ENCODE measurements at places on chromosomes 5 and 9. TPM values are rescaled to one million over a fixed set of nuclear protein-coding genes. Genes with fewer than 3 reads are reported as not detected.

Gene ADGRV1
- 0.74 TPM for total RNA-seq

Gene IFNB1
- not detected for total RNA-seq

Gene MRPS2
- 27.2 TPM for total RNA-seq

DNA sequence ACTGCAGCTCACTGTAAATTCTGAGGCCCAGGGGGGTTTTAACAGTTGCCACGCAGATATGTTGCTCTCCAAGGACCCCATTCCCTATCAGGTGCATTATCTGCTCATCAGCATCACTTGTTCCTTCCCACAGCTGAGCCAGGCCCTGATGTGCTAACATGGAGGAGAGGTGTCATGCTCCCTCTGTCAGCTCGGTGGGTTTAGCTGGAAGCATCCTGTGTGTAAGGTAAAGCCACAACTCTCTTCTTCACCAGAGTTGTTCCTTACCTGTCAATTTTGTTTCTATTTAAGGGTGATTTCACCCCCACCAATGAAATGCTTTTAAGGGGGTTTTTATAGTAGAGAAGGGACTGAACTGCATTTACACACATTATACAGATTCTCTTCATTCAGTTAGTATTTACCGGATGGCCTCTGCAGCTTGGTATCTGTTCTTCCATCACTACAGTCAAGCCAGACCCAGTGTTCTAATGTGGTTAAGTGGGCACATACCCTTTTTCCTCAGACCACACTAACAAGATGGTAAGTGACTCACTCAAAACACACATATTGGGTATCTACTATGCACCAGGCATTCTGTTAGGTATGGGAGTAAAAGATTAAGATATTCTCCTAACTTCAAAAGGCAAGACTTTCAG is 205.4 kb downstream of the DCP2 start:
- no peak overlapping the region for H3K27ac ChIP-seq
- no peaks in the 10 kb centered on the region for H3K36me3 ChIP-seq
- no peak for DNase-seq
- peaks cover 13% of the 10 kb centered on the region for H3K4me1 ChIP-seq

DNA sequence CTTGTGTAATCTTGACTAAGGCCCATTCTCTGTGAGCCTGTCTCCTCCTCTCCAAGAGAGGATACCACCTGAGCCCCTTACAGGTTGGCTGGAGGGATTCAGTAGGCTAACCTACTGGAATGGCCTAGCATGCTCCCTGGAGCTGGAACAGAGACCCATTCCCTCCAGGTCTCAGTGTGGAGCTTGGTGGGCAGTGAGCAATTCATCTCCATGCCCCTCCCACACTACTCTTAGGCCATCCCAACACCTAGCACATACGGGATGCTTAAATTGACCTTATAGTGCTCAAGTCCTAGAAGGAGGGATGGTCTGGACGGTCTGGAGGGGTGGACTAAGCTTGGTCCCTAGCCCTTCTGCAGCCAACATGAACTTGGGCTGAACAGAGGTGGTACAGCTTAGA is 75.6 kb downstream of the CRB2 start:
- H3K27ac ChIP-seq = no peak overlapping the region
- H3K4me1 ChIP-seq = no peaks in the 10 kb centered on the region
- H3K36me3 ChIP-seq = no peaks in the 10 kb centered on the region
- no peak overlapping the region for H3K4me3 ChIP-seq

Gene HTR4
- 0.32 TPM for total RNA-seq

Gene RASGEF1C
- total RNA-seq = 0.57 TPM

Gene CBY3
- total RNA-seq = not detected

- DNase-seq = no peak
- H3K27ac ChIP-seq = no peak within 1 kb of the TSS
- no peaks in the 10 kb centered on the region for H3K27me3 ChIP-seq
- peak within 1 kb of the TSS; percentile 16 for H3K4me3 ChIP-seq
These were observed at the start of gene PCDHGA10 for GRCh38 chr5:141412854-141413539. PCDHGA10 (plus strand) TSS chr5:141412987; CDS start chr5:141413176, 189 bp downstream.

- no peak overlapping the region for H3K27ac ChIP-seq
- DNase-seq = no peak
- no peaks in the 10 kb centered on the region for H3K36me3 ChIP-seq
- peak overlapping the region; percentile 36 for H3K4me3 ChIP-seq
These were observed 1.2 kb downstream of the F2RL1 start for GRCh38 chr5:76819851-76820525.

DNA sequence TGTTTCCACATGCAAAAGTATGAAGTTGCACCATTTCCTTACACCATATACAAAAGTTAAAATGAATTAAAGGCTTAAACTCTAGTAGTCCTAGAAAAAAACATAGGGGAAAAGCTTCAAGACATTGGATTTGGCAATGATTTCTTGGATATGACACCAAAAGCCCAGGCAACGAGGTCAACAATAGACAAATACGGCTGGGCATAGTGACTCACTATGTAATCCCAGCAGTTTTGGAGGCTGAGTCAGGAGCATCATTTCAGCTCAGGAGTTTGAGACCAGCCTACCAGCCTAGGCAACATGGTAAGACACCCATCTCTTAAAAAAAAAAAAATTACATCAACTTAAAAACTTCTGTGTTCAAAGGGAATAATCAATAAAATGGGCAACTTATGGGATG is 30.9 kb upstream of the SREK1 start:
- H3K4me1 ChIP-seq = no peaks in the 10 kb centered on the region
- no peak overlapping the region for H3K4me3 ChIP-seq
- H3K27me3 ChIP-seq = no peaks in the 10 kb centered on the region
- H3K36me3 ChIP-seq = no peaks in the 10 kb centered on the region
- no peak overlapping the region for H3K27ac ChIP-seq

DNA sequence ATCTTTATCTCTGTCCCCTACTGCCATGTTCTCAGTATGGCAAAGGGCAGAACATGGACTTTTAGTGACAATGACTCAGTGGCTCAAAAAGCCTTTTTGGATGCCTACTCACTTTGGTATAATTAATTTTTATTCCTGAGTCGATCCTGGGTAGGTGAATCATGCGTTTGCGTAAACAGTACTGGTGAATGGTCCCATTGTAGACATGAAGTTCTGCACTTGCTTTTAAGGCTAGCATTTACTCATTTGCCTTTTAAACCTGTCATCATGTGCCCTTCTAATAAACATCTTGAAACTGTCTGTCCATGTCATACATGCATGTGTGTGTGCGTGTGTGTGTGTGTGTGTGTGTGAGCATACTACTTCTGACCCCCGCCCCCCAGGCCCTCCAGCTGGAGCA is 223.0 kb downstream of the AUH start:
- H3K27me3 ChIP-seq = no peaks in the 10 kb centered on the region
- H3K27ac ChIP-seq = no peak overlapping the region
- H3K4me3 ChIP-seq = no peak overlapping the region
- no peak for DNase-seq
- H3K4me1 ChIP-seq = no peaks in the 10 kb centered on the region

Gene TMEM215
- 0.24 TPM for total RNA-seq

GRCh38 chr5:119631660-119632059 is 2.3 kb downstream of the FAM170A start:
- H3K4me1 ChIP-seq = no peaks in the 10 kb centered on the region
- H3K27ac ChIP-seq = no peak overlapping the region
- no peaks in the 10 kb centered on the region for H3K27me3 ChIP-seq
- H3K4me3 ChIP-seq = no peak overlapping the region

All from ovary (tissue), 10 donors.